Natural killer cell treated with Interleukin-12 subunit alpha and Interleukin-12 subunit beta and Interleukin-15 and Interleukin-18, amount 100 ng/mL, for 72 hours (primary cell): ENCODE measurements at places on chromosomes 4 and X. TPM values are rescaled to one million over a fixed set of nuclear protein-coding genes. Genes with fewer than 3 reads are reported as not detected.

DNA sequence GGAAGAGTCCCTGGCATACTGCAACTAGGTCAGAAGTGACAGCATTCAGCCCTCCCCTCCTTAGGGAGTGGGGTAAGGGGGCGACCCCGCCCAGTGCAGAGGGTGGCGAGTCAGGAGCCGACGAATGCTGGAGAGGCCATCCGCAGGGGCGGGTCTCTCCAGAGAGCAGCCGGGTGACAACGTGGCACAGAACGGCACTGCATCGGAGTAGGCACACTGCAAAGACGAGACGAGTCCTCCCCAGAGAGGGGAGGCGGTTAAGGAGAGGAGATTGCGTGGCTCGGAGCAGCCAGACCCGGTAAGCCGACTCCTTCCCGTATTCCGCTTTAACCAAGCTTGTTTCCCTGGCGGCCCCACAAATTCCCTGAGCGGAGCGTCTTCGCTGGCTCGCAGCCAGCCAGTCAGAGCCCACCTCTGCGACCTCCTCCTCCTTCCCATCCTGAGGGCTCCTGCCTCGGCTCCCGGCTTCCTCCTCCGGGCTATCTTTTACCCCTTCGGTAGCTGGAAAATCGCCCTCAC lies 54.9 kb downstream of the LINC00632 start:
- H3K36me3 ChIP-seq = no peaks in the 10 kb centered on the region
- H3K27ac ChIP-seq = no peak overlapping the region
- DNase-seq = no peak
- H3K4me1 ChIP-seq = peaks cover 5% of the 10 kb centered on the region
- no peak overlapping the region for H3K4me3 ChIP-seq

The XKRX gene
- 0.14 TPM for total RNA-seq

The C4orf54 gene
- not detected for total RNA-seq

DNA sequence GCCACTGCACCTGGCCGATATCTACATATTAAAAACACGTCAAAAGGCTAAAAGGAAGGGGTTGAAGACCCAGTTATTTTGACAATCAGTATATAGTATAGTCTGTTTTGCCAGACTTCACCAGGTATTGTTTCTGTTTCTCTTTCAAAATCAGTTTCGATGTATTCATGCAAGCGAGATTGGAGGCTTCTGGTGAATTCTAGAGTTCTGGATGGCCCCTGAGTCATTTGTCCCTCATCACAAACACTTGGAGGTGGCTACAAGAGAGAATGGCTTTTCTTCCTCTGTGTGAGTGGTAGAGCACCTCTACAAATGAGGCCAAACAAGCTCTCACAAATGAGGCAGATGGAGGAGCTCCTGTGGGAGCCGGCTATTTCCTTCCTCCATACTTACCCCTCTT lies 68.6 kb upstream of the ADGRG2 start:
- no peaks in the 10 kb centered on the region for H3K36me3 ChIP-seq
- no peak overlapping the region for H3K27ac ChIP-seq
- no peak overlapping the region for H3K4me3 ChIP-seq
- no peak for DNase-seq
- H3K4me1 ChIP-seq = peaks cover 16% of the 10 kb centered on the region

- H3K4me3 ChIP-seq = peak overlapping the region; percentile 86
- peaks cover 65% of the 10 kb centered on the region for H3K4me1 ChIP-seq
- no peaks in the 10 kb centered on the region for H3K36me3 ChIP-seq
- no peak for DNase-seq
- H3K27ac ChIP-seq = peak overlapping the region; percentile 95
Observed at GRCh38 chr4:15755321-15756155, 22.6 kb upstream of the CD38 start.

The CYLC1 gene
- not detected for total RNA-seq

DNA sequence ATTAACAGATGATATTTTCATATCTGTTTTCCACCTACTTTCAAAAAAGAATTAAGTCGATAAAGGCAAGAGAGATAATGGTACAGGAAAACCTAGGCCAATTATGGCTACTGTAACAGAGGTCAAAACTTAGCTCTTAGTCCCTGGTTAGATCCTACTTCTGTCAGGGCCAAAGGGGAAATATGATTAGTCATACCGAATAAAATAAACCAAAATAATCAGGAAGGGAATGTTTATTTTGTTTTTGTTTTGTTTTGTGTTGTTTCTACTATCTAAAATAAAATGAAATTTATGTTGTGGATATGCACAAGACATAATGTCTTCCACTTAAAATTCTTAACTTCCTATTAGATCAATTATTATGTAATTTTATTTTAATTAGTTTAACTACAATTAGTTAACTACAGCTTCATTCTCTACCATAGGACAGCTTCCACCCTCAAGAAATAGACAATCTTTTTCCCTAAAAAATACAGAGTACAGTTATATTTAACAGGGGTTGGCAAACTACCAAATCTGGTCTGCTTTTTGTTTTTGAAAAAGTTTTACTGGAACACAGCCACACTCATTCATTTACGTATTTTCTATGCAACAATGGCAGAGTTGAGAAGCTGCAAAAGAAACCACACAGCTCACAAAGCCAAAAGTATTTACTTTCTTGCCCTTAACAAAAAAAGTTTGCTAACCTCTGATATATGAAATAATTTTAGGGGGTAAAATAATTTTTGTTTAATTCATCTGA lies 25.4 kb downstream of the TMEM47 start:
- no peak for DNase-seq
- no peaks in the 10 kb centered on the region for H3K4me1 ChIP-seq
- H3K27me3 ChIP-seq = peaks cover 5% of the 10 kb centered on the region
- H3K36me3 ChIP-seq = no peaks in the 10 kb centered on the region
- H3K4me3 ChIP-seq = no peak overlapping the region

DNA sequence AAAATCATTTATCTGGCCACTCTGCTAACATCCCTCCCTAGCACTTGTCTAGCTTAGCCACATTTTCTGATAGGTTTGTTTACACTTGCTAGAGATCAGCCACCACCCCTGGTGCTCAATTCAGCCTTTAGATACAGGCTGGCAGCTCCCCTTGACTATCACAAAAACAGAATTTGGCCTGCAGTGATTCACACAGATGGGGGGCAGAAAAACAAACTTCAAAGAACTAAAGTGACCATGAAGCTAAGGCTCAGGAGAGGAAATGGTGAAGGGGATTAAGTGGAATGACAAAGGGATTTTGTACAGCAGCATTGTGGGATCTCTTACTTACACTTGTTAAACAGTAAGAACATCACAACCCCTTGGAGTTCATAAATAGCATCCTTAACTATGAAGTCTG lies 1718.0 kb upstream of the PCDH7 start:
- no peaks in the 10 kb centered on the region for H3K27me3 ChIP-seq
- H3K27ac ChIP-seq = no peak overlapping the region
- no peak for DNase-seq
- no peak overlapping the region for H3K4me3 ChIP-seq
- H3K4me1 ChIP-seq = no peaks in the 10 kb centered on the region

GRCh38 chr4:38456096-38456495 lies 207.9 kb upstream of the KLF3 start:
- H3K4me1 ChIP-seq = peaks cover 60% of the 10 kb centered on the region
- H3K4me3 ChIP-seq = peak overlapping the region; percentile 81
- H3K27me3 ChIP-seq = no peaks in the 10 kb centered on the region
- H3K36me3 ChIP-seq = peaks cover 30% of the 10 kb centered on the region
- no peak for DNase-seq
- peak overlapping the region; percentile 93 for H3K27ac ChIP-seq

- no peak for DNase-seq
- no peaks in the 10 kb centered on the region for H3K27me3 ChIP-seq
- H3K4me1 ChIP-seq = peaks cover 11% of the 10 kb centered on the region
- no peaks in the 10 kb centered on the region for H3K36me3 ChIP-seq
Observed at GRCh38 chr4:8228319-8229250, 29.5 kb downstream of the SH3TC1 start.
